ENCODE measurements at places on chromosomes 1 and 21. TPM values are rescaled to one million over a fixed set of nuclear protein-coding genes. Genes with fewer than 3 reads are reported as not detected.
A peak's percentile ranks its signal among the peaks of the same experiment; 100 is the strongest.

Gene SYDE2
- total RNA-seq = 104 TPM

Gene ACOT11
- 9.9 TPM for total RNA-seq

Gene PCP4
- 146 TPM for total RNA-seq

Gene ITLN2
- total RNA-seq = not detected

Gene IGFN1
- not detected for total RNA-seq

Gene TDRD10
- 5.0 TPM for total RNA-seq

Gene COL9A2
- 2.2 TPM for total RNA-seq

Gene PDE9A
- 29.2 TPM for total RNA-seq

Gene SELE
- total RNA-seq = 1.4 TPM

Gene RHD
- not detected for total RNA-seq

Gene DNAH14
- total RNA-seq = 8.9 TPM

Gene CD48
- total RNA-seq = 2.9 TPM

Gene PLA2G5
- 46.2 TPM for total RNA-seq

Gene BMP8A
- total RNA-seq = 0.99 TPM

Gene PTPRU
- total RNA-seq = 28.0 TPM

GRCh38 chr1:25784575-25785051 lies 15.4 kb upstream of the SELENON start:
- H3K36me3 ChIP-seq = no peaks in the 10 kb centered on the region
- no peak overlapping the region for H3K4me3 ChIP-seq
- peak overlapping the region; percentile 71 for H3K27ac ChIP-seq
- H3K4me1 ChIP-seq = peaks cover 53% of the 10 kb centered on the region
- no peak for DNase-seq

DNA sequence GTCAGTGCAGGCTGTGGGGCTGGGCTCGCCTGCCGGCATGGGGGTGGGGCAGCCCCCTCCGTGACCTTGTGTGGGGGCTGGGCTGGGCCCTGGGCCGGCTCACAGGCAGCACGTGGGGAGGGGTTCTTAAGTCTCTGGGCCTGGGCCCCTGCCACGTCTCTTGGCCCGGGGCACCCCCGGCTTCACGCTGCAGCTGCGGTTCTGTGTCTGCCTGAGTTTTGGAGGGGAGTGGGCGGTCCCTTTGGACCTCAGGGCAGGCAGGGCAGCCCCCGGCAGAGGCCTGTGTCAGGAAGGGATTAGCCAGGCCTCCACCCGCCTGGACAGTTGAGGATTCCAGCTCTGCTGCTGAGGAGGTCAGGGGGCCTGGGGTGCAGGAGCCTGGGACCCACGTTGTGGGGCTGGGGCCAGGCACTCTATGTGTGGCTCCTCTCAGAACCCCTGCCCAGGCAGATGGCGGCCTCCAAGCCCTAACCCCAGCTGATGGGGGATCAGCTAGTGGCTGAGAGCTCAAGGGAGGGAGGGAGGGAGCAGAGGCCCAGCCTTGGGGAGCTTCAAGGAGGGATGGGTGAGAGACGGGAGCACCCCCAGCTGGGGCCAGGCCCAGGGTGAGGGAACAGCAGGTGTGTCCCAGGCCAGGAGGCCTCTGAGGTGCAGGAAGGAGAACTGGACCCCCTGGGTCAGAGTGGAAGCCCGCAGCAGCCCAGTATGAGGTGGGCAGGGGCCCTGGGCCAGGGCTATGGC lies 1.8 kb upstream of the PLCH2 start:
- no peak overlapping the region for H3K27ac ChIP-seq
- H3K27me3 ChIP-seq = no peaks in the 10 kb centered on the region
- no peaks in the 10 kb centered on the region for H3K36me3 ChIP-seq
- H3K4me3 ChIP-seq = no peak overlapping the region
- no peak for DNase-seq
- no peaks in the 10 kb centered on the region for H3K4me1 ChIP-seq

- no peaks in the 10 kb centered on the region for H3K4me1 ChIP-seq
- H3K27me3 ChIP-seq = no peaks in the 10 kb centered on the region
- H3K36me3 ChIP-seq = no peaks in the 10 kb centered on the region
Observed at GRCh38 chr21:17414766-17415165, 98.1 kb upstream of the CXADR start.

- H3K27me3 ChIP-seq = no peaks in the 10 kb centered on the region
- H3K4me1 ChIP-seq = no peaks in the 10 kb centered on the region
- H3K36me3 ChIP-seq = no peaks in the 10 kb centered on the region
- no peak overlapping the region for H3K27ac ChIP-seq
Observed at GRCh38 chr1:82395440-82395839, 594.7 kb downstream of the ADGRL2 start.

DNA sequence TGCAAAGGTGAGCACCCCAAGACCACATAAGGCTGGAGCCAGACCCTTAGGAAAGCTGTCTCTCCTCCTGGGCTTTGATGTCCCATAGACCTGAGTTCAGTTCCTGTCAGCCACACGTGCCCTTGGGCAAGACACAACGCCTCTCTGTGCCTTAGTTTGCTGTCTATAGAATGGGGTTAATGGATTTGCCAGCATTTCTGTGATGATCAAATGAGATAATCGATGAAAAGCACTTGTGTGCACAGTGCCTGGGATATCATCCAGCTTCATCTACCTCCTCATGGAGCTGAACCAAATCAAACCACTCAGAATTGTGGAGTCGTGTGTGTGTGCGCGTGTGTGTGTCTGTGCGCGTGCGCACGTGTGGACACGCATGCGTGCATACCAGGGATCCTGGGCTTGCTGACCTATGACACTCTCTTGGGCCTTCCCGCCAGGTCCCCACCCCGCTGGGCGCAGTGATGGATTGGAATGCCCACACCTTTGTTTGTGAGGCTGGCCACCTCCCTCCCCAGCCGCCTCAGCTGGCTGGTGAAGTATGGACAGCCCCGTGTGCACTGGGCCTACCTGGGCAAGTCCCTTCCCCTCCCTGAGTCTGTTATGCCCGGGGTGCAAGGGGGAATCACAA lies 5.2 kb downstream of the TTC22 start:
- H3K36me3 ChIP-seq = no peaks in the 10 kb centered on the region
- peaks cover 4% of the 10 kb centered on the region for H3K27me3 ChIP-seq
- no peak overlapping the region for H3K4me3 ChIP-seq
- no peak for DNase-seq
- no peak overlapping the region for H3K27ac ChIP-seq

GRCh38 chr1:170483051-170483450 lies 48.9 kb upstream of the GORAB start:
- H3K27me3 ChIP-seq = no peaks in the 10 kb centered on the region
- no peaks in the 10 kb centered on the region for H3K36me3 ChIP-seq
- H3K27ac ChIP-seq = no peak overlapping the region
- DNase-seq = no peak

DNA sequence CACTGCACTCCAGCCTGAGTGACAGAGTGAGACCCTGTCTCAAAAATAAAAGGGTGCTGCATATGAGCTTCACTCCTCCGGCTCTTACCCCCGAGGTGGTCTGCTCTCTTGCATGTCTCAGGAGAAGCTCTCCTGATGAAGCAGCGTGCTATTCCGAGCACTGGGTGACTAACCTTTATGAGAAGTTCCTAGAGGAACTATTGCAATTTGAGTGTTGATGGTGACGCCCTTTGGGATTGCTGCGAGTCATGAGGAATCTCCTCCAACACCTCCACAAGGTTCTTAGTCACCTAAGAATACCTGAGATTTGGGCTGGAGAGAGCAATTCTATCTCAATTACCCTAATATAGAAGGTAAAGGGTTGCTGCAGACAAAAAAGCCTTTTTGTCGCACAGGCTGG lies 40.8 kb upstream of the TINAGL1 start:
- no peak for DNase-seq
- no peak overlapping the region for H3K4me3 ChIP-seq
- no peaks in the 10 kb centered on the region for H3K36me3 ChIP-seq
- H3K27ac ChIP-seq = no peak overlapping the region

GRCh38 chr1:22096036-22096435 lies 43.5 kb downstream of the CDC42 start:
- peaks cover 13% of the 10 kb centered on the region for H3K4me1 ChIP-seq
- no peak for DNase-seq

GRCh38 chr1:71086331-71086730 lies 5.5 kb upstream of the ZRANB2 start:
- H3K27me3 ChIP-seq = no peaks in the 10 kb centered on the region
- no peak overlapping the region for H3K27ac ChIP-seq
- DNase-seq = no peak
- H3K4me3 ChIP-seq = no peak overlapping the region
- peaks cover 4% of the 10 kb centered on the region for H3K4me1 ChIP-seq

- H3K4me1 ChIP-seq = peaks cover 23% of the 10 kb centered on the region
- peaks cover 32% of the 10 kb centered on the region for H3K27me3 ChIP-seq
- no peak for DNase-seq
- H3K4me3 ChIP-seq = peak overlapping the region; percentile 13
Observed at GRCh38 chr1:110672001-110672752, 2.6 kb downstream of the KCNA3 start.

DNA sequence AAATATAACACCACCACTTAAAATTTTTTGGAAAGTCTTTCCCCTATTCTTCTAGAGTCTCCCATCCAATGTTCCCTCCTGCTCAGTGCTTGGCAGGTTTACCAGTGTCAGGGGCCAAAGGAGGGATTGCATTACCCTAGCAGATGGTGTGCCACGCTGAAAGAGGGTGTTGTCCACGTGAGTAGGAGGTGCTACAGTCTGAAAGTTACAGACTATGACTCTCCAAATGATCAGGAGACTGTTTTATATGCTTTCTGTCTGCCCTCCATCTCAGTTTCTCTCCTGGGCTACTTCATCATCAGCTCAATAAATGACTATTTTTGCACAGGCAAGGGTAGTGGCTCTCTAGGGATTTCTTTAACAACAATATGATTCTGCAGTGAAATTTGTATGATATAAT lies 31.3 kb upstream of the ANGPTL7 start:
- H3K27ac ChIP-seq = peak overlapping the region; percentile 25
- no peak overlapping the region for H3K4me3 ChIP-seq
- H3K36me3 ChIP-seq = peaks cover 32% of the 10 kb centered on the region

DNA sequence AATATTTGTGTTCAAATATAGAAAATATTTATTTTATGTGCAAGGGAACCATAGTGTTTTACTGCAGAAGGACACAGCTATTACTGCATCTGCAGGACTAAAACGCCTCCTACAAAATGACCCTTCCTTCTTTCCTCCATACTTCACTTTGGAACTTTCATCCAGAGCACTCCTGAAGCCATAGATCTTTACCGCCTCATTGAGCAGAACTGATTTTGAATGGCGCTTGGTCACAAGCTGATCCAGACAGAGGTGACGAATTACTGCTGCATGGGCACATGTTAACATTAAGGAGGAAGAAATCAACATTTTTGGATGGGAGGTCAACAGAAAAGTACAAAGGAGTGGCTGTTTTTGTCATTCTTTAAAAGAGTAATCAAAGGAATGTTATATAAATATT lies 931.6 kb downstream of the NCAM2 start:
- H3K27me3 ChIP-seq = no peaks in the 10 kb centered on the region
- no peak overlapping the region for H3K27ac ChIP-seq
- H3K4me1 ChIP-seq = no peaks in the 10 kb centered on the region
- DNase-seq = no peak

DNA sequence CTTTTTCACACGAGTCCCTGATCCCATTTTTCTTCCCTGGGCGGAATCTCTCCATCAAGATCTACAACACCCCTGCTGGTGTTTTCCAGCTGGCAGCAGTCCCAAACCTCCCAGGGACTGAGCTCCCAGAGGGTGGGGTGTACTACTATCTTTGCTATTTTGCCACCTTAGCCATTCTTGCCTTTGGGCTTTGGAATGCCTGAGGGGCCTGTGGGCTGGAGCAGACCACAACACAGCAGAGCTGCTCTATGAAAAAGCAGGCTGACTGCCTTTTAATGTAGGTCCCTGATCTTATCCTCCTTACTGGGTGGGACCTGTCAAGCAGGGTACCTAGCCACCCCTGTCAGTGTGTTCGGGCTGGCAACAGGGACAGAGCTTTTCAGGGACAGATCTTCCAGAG lies 91.9 kb downstream of the KCNT2 start:
- peaks cover 12% of the 10 kb centered on the region for H3K4me1 ChIP-seq
- H3K36me3 ChIP-seq = no peaks in the 10 kb centered on the region
- DNase-seq = no peak
- H3K27me3 ChIP-seq = no peaks in the 10 kb centered on the region
- no peak overlapping the region for H3K4me3 ChIP-seq

- no peaks in the 10 kb centered on the region for H3K36me3 ChIP-seq
- no peaks in the 10 kb centered on the region for H3K27me3 ChIP-seq
- DNase-seq = no peak
- H3K4me3 ChIP-seq = no peak overlapping the region
Observed at GRCh38 chr1:242554577-242554976, 30.1 kb upstream of the PLD5 start.

- DNase-seq = no peak
- H3K27me3 ChIP-seq = no peaks in the 10 kb centered on the region
- H3K36me3 ChIP-seq = no peaks in the 10 kb centered on the region
- no peak overlapping the region for H3K27ac ChIP-seq
Observed at GRCh38 chr1:50548243-50548642, 125.0 kb upstream of the DMRTA2 start.

- DNase-seq = no peak
- no peak overlapping the region for H3K4me3 ChIP-seq
- no peaks in the 10 kb centered on the region for H3K27me3 ChIP-seq
- H3K36me3 ChIP-seq = no peaks in the 10 kb centered on the region
Observed at GRCh38 chr1:85417017-85417416, 47.9 kb downstream of the DDAH1 start.

DNA sequence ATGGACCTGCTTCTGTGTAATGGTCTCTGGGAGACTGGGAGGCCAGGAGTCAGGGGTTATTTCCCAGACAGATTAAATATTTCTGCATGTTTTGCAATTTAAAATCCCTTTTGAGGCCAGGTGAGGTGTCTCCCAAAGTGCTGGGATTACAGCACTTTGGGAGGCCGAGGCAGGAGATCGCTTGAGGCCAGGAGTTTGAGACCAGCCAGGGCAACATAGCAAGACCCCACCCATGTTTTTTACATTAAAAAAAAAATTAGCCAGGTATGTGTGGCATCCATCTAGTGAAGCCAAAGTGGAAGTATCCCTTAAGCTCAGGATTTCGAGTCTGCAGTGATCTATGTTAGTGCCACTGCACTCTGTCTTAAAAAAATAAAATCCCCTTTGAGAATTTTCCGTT lies 34.1 kb downstream of the ECHDC2 start:
- no peak for DNase-seq
- no peak overlapping the region for H3K27ac ChIP-seq
- no peaks in the 10 kb centered on the region for H3K4me1 ChIP-seq
- no peak overlapping the region for H3K4me3 ChIP-seq

DNA sequence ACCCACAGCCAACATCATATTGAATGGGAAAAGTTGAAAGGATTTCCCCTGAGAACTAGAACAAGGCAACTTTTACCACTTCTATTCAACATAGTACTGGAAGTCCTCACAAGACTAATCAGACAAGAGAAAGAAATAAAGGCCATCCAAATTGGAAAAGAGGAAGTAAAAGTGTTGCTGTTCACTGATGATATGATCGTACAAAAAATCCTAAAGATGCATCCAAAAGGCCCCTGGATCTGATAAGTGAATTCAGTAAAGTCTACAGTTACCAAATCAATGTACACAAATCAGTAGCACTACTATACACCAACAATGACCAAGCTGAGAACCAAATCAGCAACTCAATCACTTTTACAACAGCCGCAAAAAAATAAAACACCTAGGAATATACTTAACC lies 28.3 kb downstream of the RAB3GAP2 start:
- H3K27ac ChIP-seq = no peak overlapping the region
- DNase-seq = no peak
- no peaks in the 10 kb centered on the region for H3K36me3 ChIP-seq
